Breast epithelium (tissue), 4 donors: ENCODE measurements at places on chromosomes 13 and 19. TPM values are rescaled to one million over a fixed set of nuclear protein-coding genes. Genes with fewer than 3 reads are reported as not detected.

ZNF541 gene
- total RNA-seq, result 1.4 TPM

GRCh38 chr13:99246100-99246499 lies 12.1 kb downstream of the GPR18 start:
- no peak for DNase-seq

DNA sequence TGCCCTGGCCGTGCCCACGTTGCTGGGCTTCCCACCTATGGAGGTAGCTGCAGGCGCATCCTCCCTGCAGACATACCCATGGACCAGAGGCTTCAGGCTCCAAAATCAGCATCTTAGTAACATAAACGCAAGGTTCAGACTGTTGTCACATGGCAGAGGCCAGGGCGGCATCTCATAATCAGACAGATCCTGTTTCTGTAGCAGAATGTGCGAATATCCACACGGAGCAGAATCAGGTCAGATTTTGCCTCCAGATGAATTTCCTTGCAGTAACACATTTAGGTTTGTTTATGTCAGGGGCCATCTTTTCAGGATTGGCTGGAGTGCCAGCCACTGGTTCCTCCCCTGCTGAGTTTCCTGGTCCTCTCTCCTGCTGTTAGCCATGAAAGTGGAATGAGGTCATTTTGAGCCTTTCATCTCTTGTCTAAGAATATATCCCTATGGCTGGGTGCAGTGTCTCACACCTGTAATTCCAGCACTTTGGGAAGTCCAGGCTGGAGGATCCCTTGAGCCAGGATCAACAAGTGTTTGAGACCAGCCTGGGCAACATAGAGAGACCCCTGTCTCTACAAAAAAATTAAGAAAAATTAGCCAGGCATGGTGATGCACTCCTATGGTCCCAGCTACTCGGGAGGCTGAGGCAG lies 20.5 kb downstream of the SMARCA4 start:
- no peak for DNase-seq

LINGO3 gene
- total RNA-seq, result 0.33 TPM

DNA sequence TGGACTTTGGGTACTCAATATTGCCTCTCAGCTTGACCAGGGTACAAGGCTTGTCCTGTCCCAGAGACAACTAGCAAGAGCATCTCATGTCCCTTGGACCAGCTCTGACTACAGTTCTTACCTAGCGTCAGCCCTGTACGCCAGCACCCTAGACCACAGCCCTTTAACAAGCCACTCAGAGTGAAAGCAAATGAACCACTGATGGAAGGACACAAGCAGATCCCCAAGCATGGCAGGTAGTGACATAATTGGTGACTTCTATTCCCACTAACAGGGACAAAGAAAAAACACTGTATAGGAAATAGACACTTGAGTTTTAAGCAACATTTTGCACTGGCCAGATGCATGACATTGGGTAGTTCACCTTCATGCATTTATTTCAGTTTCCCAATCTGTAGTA lies 8.8 kb upstream of the LRCH1 start:
- DNase-seq, result no peak

LSR gene
- total RNA-seq, result 35.1 TPM

DNA sequence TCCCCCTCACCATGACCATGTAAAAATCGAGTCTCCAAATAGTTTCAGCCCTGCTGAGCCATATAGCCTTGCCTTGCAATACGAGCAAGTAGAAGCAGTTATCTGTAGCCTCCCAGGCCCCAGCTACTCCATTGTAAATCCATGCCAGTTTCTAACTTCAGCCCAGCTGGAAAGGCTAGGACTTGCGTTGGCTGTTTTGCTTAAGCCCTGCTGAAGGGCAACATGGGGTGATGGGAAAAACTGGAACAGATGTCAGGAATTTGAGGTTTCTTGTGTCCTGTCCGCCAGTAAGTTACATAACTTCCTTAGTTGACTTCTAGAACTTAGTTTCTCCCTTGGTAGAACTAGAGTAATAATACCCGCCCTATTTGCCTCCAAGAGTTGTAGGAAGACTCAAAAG lies 216.0 kb upstream of the SERP2 start:
- DNase-seq, result no peak

DNA sequence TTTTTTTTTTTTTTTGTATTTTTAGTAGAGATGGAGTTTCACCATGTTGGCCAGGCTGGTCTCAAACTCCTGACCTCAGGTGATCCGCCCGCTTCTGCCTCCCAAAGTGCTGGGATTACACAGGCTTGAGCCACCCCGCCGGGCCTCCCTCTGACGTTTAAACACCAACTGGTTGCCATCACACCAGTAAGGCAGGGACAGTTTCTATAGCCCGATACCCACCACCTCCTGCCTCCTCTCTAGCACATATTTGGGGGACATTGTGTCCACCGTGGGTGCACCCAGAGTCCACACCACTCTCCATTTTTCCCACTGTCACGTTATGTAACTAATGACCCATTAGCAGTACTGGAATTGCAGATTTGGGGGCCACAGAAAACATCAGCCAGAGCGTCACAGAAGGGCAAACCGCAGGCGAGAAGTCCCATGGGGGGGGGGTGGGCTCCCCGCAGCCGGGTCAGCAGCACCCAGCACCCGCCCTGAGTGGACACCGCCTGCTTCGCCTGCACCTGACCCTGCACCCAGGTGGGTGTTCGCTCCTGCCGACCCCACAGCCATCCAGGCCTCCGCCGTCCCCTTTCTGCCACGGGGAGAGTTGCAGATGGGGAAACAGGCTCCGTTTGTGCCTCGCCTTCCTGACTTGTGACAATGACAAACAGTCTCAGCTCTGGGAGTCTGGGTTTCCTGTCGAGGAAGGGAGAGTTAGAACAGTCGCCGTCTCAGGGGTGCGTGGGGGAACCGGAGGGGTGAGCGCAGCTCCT lies 3.6 kb downstream of the ONECUT3 start:
- no peak for DNase-seq

DNA sequence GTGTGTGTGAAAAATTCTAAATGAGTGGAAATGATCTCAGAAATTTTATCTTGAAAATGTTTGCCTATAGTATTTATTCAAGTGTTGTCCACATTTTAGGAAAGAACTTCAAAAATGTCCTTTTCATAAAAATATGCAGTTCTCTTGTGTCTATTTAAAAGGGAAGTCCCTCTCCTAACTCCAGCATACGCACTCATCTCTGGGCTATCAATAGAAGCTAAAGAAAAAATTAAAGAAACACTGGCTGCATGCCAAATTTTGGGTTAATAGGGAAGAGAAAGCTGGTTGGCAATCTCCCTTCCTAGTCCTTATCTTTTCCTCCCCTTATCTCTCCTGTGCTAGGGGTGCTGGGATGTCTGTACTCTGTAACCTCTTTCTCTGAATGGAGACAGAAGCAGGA lies 313.3 kb downstream of the ENOX1 start:
- no peak for DNase-seq

- DNase-seq, result no peak
Measured at GRCh38 chr19:5253406-5254110, 87.1 kb downstream of the PTPRS start.

ZNF222 gene
- total RNA-seq, result 1.8 TPM

GRCh38 chr13:97567510-97568243 lies 133.7 kb downstream of the RAP2A start:
- DNase-seq, result peak; percentile 54

PEX11G gene
- total RNA-seq, result 9.8 TPM

ACP7 gene
- total RNA-seq, result not detected

- no peak for DNase-seq
Measured at GRCh38 chr19:38515896-38516295, 82.4 kb downstream of the RYR1 start.

GRCh38 chr13:112893207-112893569 lies 75.8 kb upstream of the MCF2L start:
- no peak for DNase-seq

KIR2DL4 gene
- total RNA-seq, result not detected

- DNase-seq, result no peak
Measured at GRCh38 chr13:75226733-75227435, 255.1 kb downstream of the TBC1D4 start.

ZNF180 gene
- 28.5 TPM for total RNA-seq

GRCh38 chr13:111245576-111246384 lies 74.7 kb upstream of the TEX29 start:
- no peak for DNase-seq

PINLYP gene
- total RNA-seq, result 12.5 TPM

- no peak for DNase-seq
Measured at GRCh38 chr13:40485611-40486517, 180.6 kb downstream of the FOXO1 start.

CAMSAP3 gene
- 14.2 TPM for total RNA-seq

DNA sequence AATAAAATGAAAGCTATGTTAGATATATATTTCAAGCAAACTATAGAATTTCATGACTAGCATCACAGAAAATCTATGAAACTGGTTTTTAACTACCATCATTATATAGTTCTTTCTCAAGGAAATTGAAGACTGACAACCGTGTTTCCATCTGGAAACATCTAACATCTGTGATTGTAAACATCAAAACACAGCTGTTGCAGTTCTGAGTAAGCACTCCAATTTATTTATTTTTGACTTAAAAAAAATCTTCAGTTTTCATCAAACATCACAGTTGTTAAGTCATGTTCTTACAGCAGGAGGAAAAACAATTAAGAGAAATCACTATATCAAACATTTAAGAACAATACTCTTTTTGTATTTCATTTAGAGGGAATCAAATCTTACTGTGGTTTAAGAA lies 1653.0 kb upstream of the MIR17HG start:
- DNase-seq, result no peak

GRCh38 chr19:39590265-39590664 lies 12.1 kb upstream of the LGALS13 start:
- DNase-seq, result no peak

SMIM44 gene
- not detected for total RNA-seq

DNA sequence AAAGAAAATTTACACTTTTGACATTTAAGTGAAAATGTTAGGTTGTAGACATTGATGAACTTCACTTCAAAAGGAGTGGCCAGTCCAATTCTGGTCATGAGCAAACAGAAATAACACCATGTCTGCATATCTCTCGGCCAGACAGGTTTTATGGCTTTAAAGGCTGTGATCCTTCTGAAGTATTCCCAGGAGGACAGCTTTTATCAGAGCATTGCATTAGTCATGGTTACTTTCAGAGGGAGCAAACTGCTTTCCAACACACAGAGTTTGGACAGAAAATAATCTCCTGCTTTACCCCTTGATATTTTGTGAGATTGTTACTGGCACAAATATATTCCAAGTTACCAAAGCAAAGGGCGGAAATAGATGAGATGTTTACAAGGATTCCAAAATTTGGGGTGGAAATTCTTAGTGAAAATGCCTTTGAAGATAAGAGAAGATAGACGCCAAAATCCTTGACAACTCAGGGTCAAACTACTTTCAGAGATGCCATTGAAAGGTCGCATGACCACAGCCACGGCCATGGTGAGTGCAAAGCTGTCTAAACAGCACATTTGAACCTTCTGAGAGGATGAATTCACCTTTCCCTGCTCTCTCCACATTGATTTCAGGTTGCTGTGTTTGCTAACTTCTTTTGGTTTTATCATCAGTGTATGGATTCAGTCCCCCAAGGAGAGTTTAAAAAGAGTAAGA lies 584.5 kb upstream of the SGCG start:
- no peak for DNase-seq

- no peak for DNase-seq
Measured at GRCh38 chr13:97369261-97369893, 64.6 kb upstream of the RAP2A start.

CEACAM3 gene
- not detected for total RNA-seq

SRRM5 gene
- 0.32 TPM for total RNA-seq

TPP2 gene
- total RNA-seq, result 62.9 TPM

GRCh38 chr13:112261924-112262323 lies 114.2 kb upstream of the SPACA7 start:
- DNase-seq, result no peak

GRCh38 chr13:23470790-23471614 lies 37.5 kb upstream of the SACS start:
- DNase-seq, result no peak

DNA sequence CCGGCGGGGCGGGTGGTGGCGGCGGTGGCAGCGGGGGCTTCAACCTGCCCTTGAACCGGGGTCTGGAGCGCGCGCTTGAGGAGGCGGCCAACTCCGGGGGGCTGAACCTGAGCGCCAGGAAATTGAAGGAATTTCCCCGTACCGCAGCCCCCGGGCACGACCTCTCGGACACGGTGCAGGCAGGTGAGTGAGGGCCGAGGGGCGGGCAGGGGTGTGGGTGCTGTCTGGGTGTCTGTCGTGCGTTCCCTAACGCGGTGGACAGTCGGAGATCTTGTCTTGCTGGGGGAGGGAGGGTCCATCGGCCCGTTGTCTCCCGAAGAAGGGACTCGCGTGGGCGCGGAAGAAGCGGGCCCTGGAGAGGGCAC lies 533 bp downstream of the LRCH1 start:
- no peak for DNase-seq

ELAVL3 gene
- not detected for total RNA-seq

DNA sequence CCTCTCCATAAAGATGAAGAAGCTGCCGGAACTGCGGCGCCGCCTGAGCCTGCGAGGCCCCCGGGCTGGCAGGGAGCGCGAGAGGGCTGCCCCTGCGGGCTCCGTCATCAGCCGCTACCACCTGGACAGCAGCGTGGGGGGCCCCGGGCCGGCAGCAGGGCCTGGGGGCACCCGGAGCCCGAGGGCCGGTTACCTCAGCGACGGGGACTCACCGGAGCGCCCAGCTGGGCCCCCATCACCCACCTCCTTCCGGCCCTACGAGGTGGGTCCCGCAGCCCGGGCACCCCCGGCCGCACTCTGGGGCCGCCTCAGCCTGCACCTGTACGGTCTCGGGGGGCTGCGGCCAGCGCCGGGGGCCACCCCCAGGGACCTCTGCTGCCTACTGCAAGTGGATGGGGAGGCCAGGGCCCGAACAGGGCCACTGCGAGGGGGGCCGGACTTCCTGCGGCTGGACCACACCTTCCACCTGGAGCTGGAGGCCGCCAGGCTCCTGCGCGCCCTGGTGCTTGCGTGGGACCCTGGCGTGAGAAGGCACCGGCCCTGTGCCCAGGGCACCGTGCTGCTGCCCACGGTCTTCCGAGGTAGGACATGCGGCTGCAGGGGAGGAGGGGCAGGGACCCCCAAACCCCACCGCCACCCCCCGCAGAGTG lies 2.7 kb downstream of the SYDE1 start:
- no peak for DNase-seq

- DNase-seq, result no peak
Measured at GRCh38 chr13:102814025-102814607, 15.2 kb downstream of the BIVM start.

DNA sequence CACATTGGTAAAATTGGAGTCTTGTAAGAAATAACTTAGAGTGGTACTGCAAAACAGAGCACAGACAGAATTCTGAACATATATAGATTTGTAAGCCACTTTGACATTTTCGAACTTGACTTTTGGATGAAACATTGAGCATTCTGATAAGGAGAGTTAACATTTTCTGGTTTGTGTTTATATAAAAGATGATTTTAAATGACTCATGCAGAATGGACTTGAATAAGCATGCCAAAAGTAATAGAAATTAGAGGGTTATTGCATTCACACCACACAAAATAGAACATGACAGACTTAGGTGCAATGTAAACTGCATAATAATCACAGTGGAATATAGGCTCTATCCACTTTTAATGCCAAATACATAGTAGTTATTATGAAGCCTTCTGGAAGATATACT lies 507.0 kb downstream of the DACH1 start:
- no peak for DNase-seq
